ENCODE measurements at places on chromosomes 12 and 14.
A peak's percentile ranks its signal among the peaks of the same experiment; 100 is the strongest.

- peak; percentile 33 for DNase-seq
These were observed 14.1 kb downstream of the TEDC1 start for GRCh38 chr14:105505101-105505500.

GRCh38 chr12:32000373-32001005 is 41.3 kb downstream of the RESF1 start:
- DNase-seq: no peak

- no peak for DNase-seq
These were observed 142.1 kb downstream of the MED13L start for GRCh38 chr12:116135209-116135930.

GRCh38 chr14:29462772-29463171 is 464.9 kb downstream of the PRKD1 start:
- DNase-seq: no peak

DNA sequence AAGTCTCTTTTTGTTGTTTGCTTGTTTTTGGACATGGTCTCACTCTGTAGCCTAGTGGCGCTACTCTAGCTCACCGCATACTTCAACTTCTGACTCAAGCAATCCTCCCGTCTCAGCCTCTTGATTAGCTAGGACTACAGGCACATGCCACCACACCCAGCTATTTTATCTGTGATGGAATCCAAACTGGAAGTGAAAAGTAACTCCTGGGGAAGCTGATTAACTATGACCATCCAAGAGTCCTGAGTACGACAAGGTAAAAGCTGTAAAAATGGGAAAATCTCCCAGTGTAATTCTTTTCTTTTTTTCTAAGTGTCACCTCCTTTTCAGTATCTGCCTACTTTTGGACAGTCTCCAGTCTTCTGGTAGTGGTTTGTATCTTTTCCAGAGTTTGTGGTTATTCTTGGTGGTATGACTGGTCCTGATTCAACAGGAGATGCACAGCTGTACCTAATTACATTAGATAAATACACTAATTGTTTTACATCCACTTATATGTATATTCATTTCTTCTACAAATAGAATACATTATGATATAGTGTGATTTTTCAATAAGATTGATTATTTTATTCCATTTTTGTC is 97.8 kb downstream of the SLC6A15 start:
- no peak for DNase-seq

DNA sequence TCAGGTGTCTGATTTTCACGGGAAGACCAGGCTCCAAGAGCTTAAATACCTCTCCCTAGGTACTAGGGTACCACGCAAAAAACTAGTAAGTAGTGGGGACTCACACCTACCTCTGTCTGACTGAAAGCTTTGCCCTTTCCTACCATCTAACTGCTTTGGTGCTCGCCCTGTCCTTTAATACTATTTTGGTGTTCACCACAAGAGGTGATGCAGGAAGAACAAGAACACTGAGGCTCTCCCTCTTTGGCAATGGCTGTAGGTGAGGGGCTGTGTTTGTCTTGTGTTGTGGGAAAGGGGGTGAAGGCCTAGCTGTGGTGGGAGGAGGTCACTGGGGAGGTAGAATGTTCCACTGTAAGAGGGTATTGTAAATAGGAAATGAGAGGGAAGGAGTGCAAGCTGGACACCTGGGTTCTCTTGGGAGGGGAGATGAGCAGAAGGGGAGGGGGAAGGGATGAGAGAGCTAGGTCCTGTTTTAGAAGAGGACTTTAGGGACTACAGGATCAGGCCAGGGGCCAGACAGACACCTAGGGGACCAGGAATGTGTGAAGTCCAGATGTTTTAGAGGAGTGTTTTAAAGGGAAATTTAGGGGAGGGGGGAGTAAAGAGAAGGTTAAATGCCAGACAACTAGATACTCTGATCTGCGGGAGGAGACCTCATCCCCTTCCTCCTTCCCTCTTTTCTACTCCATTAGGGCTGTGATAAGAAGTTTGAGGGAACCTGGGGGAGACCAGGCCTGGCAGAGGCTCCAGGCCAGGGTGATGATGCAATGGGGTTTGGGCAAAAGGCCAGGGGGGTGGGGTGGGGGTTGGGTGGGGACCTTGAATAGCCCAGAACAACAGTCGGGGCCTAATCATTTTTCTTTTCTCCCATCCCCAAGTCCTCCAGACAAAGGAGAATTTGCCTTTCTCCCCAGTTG is 2.1 kb downstream of the ITGA5 start:
- DNase-seq: peak; percentile 73

GRCh38 chr12:111268738-111269572 is 99.9 kb downstream of the PHETA1 start:
- DNase-seq: no peak

DNA sequence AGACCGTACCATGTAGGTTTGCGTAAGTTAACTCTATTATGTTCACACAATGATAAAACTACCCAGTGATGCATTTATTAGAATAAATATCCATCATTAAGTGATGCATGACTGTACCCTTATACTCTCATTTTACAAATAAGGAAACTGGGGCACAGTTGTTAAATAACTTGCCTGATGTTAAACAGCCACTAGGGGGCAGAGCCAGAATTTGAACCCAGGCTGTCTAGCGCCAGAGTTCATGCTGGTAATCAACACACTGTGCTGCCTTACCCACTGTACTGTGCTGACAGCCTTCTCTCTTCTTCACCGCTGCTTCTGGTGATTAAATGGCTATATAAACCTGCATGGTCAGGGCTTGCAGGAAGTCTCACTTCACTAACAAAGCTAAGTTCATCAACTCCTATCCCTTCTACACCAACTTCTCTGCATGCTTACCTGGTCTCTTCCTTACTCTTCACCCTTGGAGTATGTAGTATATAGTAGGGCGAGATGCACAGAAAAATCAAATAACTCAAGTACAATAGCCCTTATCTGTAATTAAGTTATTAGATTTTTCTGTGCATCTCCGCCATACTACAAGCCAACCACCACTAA is 43.6 kb upstream of the APPL2 start:
- DNase-seq: no peak

GRCh38 chr14:69320581-69321365 is 60.8 kb downstream of the GALNT16 start:
- peak; percentile 3 for DNase-seq

DNA sequence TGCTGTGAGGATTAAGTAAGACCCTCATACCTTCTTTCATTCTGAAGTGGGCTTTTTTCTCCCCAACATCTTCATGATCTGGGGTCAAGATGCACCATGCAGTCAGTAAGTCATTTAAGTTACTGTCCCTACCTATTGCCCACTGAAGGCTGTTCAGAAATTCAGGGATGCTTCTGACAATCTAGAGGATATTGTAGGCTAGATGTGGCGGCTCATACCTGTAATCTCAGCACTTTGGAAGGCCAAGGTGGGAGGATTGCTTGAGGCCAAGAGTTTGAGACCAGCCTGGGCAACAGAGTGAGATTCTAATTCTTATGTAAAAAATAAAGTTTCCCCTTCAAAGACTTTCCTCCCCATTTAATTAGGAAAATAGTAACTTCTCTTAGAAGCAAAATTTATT is 28.7 kb downstream of the PHETA1 start:
- DNase-seq: no peak

- no peak for DNase-seq
These were observed 173.1 kb downstream of the DUSP6 start for GRCh38 chr12:89179245-89179644.

GRCh38 chr12:92029902-92030586 is 115.6 kb downstream of the BTG1 start:
- DNase-seq: no peak

DNA sequence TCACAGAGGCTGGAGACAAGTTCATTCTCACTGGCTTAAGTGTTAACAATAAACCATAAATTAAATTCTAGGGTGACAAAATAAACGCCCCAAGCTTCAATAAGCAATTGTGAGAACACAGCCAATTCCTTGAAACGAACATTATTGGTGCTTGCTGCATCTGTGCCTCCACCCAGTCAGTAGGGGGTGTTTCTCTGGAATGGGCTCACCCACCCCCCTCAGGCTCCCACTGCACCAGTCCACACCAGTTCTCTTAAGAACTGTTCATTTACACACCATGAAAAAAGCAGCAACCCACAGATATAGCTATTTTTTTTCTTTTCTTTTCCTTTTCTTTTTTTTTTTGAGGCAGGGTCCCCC is 34.7 kb downstream of the CDC42BPB start:
- no peak for DNase-seq

DNA sequence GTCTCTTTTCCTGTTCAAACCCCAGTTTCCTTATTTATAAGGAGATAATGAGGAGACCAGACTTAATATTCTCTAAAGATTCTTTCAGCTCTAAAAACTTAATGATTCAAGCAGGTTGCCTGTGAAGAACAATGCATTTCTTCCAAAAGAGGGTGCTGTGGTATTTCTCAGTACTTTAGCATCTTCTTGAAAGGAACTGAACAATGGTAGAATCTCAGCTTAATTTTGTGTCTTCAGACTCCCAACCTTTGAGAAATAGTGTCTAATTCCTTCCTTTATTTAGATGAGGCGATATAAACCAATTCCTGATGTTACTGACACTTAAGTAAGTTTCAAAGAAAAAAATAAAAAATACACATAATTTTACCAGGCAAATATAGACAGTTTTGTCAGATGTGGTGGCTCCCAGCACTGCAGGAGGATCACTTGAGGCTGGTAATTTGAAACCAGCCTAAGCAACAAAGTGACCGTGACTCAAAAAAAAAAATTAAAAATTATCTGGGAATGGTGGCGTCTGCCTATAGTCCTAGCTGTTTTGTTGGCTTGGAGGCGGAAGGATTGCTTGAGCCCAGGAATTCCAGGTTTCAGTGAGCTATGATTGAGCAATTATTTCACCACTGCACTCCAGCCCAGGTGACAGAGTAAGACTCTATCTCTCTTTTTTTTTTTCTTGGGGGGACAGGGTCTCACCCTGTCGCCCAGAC is 76.9 kb upstream of the PSMA6 start:
- no peak for DNase-seq

GRCh38 chr14:25933731-25934130 is 664.1 kb downstream of the NOVA1 start:
- DNase-seq: no peak

GRCh38 chr14:91897106-91897701 is 29.9 kb upstream of the TC2N start:
- DNase-seq: peak; percentile 96

GRCh38 chr14:95307402-95308041 is 12.2 kb downstream of the CLMN start:
- DNase-seq: no peak

GRCh38 chr14:68782091-68782981 is 10.5 kb downstream of the ZFP36L1 start:
- DNase-seq: no peak

- no peak for DNase-seq
These were observed 117.2 kb upstream of the BCL2L14 start for GRCh38 chr12:11953523-11953922.

- no peak for DNase-seq
These were observed 39.4 kb downstream of the MVK start for GRCh38 chr12:109612975-109613502.

- no peak for DNase-seq
These were observed 553 bp downstream of the TRIM9 start for GRCh38 chr14:51094282-51094821.

GRCh38 chr14:58557242-58557641 is 80.5 kb upstream of the DACT1 start:
- no peak for DNase-seq

DNA sequence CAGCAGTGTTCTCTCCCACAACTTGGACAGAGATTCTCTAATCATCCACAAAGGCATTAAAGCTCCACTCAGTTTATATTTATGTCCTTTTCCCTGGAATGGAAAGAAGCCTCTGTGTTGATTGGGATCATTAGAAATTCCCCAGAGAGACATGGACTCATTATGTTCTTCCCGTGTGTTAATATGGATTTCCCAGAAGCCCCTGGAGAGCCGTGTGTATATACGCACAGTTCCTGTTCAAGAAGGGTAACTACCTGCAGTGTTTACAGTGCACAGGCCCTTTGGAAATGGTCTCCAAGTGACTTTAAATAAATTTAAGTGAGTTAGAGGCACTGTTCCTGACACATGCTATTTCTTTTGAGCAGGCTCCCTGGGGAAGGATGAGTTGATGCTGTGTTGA is 428.0 kb upstream of the TMTC1 start:
- no peak for DNase-seq

- DNase-seq: no peak
These were observed 56.1 kb downstream of the TMEM117 start for GRCh38 chr12:43891856-43892574.

DNA sequence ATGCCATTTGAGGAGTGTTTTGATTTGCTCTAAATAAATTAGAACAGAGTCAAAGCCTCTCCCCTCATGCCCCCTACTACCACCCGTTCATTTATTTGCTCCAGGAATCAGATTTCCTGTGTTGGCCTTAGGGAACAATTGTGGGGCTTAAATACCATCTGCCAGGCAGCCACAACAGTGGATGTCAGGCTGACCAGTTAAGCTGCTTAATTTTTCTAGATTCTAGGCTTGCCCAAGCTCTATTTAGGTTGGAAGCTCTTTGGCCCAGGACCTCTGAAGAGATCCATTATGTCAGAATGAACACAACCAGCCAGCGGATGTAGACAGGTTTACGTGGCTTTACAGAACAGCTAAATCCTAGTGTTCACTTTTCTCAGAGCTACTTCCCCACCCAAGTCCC is 1.0 kb upstream of the TIMELESS start:
- DNase-seq: no peak
